Activated CD4-positive, alpha-beta T cell treated with anti-CD3 and anti-CD28 coated beads for 48 hours (primary cell): ENCODE measurements at places on chromosomes 5 and 9.

DNA sequence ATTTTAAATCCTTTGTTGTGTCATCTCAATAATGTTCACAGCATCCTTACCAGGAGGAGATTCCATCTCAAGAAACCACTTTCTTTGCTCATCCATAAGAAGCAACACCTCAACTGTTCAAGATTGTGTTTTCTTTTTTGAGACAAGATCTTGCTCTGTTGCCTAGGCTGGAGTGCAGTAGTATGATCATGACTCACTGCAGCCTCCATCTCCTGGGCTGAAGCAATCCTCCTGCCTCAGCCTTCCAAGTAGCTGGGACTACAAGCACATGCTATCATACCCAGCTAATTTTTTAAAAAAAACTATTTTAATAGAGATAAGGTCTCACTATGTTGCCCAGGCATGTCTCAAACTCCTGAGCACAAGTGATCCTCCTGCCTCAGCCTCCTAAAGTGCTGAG lies 60.0 kb downstream of the ABHD17B start:
- DNase-seq = no peak

GRCh38 chr9:124696101-124696500 lies 75.0 kb downstream of the NR6A1 start:
- no peak for DNase-seq

- no peak for DNase-seq
Observed at GRCh38 chr9:137428841-137429545, 5.8 kb downstream of the NOXA1 start.

- peak; percentile 44 for DNase-seq
Observed at GRCh38 chr5:140344683-140345423, 1.6 kb downstream of the HBEGF start.

- peak; percentile 82 for DNase-seq
Observed at GRCh38 chr9:131277910-131278701, 1.8 kb upstream of the FAM78A start.

GRCh38 chr5:172282272-172283019 lies 1.1 kb downstream of the UBTD2 start:
- no peak for DNase-seq

DNA sequence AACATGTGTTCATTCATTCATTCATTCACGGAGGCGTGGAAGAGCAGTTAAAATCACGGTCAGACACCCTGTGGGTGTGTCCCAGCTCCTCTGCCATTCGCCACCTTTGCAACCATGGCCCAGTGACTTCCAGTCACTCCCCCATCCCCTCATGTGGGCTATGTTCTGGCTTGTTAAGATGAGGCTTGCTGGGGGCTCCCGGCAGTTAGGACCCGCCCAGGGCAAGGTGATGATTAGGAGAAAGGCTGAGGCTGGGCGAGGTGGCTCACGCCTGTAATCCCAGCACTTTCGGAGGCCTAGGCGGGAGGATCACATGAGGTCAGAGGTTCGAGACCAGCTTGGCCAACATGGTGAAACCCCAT lies 24.9 kb upstream of the PTGES start:
- DNase-seq = no peak

GRCh38 chr5:178572617-178573016 lies 17.6 kb downstream of the COL23A1 start:
- DNase-seq = no peak

GRCh38 chr9:88810826-88811225 lies 180.4 kb upstream of the S1PR3 start:
- no peak for DNase-seq

GRCh38 chr5:105993027-105993426 lies 1677.7 kb downstream of the EFNA5 start:
- no peak for DNase-seq

DNA sequence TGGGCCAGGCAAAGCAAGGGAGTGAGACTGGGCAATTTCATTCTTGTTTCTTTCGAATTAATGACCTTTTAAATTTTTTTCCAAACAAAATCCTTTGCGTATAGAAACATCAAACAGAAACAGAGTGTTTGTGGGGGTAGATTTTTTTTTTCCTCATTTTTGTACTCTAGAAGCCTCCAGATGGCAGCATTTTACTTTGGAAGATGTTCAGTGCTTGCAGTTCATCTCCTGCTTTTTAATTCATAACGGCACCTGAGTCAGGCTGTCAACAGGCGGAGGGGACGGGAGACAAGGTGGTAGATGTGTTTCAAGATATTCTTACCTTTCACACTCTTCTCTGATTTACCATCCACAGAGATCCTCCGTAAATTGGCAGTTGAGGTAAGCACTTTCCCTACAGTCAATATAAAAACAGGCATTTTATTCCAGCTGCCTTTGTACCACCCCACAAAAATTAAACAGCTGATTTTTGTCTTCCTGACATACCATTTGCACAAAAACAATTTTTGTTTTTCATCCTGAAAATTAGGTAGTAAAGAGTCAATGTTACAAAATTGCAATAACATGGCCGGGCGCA lies 99.5 kb upstream of the FBXL17 start:
- no peak for DNase-seq
